ENCODE measurements at places on chromosomes 5 and 9. TPM values are rescaled to one million over a fixed set of nuclear protein-coding genes. Genes with fewer than 3 reads are reported as not detected.

PTGES gene
- 0.56 TPM for total RNA-seq

DNA sequence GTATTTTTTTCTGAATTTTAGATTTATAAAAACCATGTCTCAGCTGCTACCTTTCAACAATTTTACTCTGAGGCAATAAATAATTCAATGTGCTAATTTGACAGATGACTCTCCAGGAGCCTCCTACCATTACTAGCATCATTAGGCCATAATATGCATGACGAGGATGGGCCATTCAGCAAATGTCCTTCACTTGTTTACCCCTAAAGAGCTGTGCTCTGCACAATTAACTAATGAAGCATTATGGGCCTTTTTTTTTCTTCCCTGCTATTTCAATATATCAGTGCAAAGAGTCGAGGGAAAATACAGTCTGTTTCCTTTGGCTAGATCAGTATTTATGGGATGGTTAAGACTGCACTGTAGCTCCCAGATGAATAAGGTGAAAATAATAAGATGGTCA is 627.2 kb downstream of the ISL1 start:
- H3K27ac ChIP-seq: no peak overlapping the region
- DNase-seq: no peak
- no peaks in the 10 kb centered on the region for H3K4me1 ChIP-seq

STK10 gene
- 142 TPM for total RNA-seq

DNA sequence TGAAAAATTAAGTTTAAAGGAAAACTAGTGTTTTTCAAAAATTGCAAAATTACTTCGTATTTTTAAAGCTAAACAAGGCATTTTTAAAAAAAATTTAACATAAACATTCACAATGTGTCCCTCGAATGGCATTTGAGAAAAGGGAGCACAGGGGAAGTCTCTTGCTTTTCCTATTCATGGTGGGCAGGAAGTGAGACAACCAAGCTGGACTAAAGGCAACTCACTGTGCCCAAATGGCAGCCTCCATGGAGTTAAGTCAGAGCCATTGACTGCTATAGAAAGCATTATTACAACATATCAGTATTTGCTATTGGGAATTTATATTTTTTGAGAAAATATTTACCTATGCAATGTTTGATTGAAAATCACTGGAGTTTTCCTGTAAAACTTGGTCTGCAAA is 8.3 kb downstream of the HNRNPH1 start:
- no peak overlapping the region for H3K27ac ChIP-seq
- no peak for DNase-seq
- peaks cover 83% of the 10 kb centered on the region for H3K36me3 ChIP-seq
- no peaks in the 10 kb centered on the region for H3K27me3 ChIP-seq

- peaks cover 41% of the 10 kb centered on the region for H3K27me3 ChIP-seq
- H3K36me3 ChIP-seq: no peaks in the 10 kb centered on the region
- H3K27ac ChIP-seq: no peak overlapping the region
Measured at GRCh38 chr5:138724470-138725146, 28.6 kb upstream of the CTNNA1 start.

PCA3 gene
- total RNA-seq: not detected

DNA sequence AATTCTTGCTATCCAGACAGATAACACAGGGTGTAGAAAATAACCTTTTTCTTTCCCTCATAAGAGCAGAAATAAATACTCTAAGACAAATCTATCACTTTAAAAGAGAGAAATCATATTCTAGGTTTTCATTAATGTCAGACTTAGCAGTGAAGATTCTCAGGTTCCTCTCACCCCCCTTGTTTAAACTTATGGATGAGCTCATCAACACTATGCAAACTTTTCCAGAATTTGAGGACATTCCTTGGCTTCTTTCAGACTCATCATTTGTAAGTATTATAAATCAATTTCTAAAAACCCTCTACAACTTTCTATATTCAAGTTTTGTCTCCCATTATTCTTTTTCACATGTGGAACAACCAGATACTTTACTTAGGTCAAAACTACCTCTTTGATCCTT is 374.9 kb upstream of the TRPC7 start:
- H3K36me3 ChIP-seq: no peaks in the 10 kb centered on the region
- no peak for DNase-seq
- H3K4me1 ChIP-seq: no peaks in the 10 kb centered on the region
- no peak overlapping the region for H3K4me3 ChIP-seq
- H3K27ac ChIP-seq: no peak overlapping the region

URM1 gene
- 56.3 TPM for total RNA-seq

DNA sequence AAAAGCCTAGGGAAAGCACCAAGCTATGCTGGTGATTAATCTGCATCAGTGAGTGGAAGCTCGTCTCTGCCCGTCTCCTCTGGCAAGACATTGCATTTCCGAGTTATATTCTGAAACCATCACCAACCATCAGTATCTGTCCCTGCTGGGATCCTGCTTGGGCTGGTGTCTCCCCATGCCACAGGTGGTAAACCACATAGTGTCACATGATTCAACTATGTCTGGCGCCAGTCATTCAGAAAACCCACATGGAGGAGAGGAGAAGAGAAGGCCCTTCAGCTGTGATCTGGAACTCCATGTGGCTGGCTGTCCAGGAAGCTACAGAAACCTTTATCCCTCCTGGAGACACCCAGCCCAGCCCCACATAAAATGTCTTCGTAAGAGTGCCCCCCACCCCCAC is 4.8 kb downstream of the IL9 start:
- DNase-seq: peak; percentile 67
- H3K36me3 ChIP-seq: no peaks in the 10 kb centered on the region
- H3K27me3 ChIP-seq: peaks cover 18% of the 10 kb centered on the region

PAEP gene
- not detected for total RNA-seq

ZDHHC12 gene
- 44.9 TPM for total RNA-seq

DNA sequence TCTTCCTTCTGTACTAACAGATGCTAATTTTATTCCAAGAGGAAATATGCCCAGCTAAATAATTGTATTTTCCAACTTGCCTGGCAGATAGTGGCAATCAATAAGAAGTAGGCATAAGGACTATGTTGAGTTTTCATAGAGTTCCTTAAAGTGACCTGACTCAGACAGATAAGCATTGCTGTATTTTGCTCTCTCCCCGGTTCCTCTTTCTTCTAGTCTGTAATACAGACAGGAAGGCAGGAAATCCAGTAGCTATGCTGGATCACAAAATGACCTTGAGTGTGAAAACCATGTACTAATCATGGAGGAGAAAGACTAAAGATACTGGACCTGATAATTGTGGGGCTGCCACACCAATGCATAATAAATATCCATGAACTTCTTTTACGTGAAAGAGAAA is 701.7 kb downstream of the CETN3 start:
- H3K4me1 ChIP-seq: no peaks in the 10 kb centered on the region
- H3K27me3 ChIP-seq: no peaks in the 10 kb centered on the region

DNA sequence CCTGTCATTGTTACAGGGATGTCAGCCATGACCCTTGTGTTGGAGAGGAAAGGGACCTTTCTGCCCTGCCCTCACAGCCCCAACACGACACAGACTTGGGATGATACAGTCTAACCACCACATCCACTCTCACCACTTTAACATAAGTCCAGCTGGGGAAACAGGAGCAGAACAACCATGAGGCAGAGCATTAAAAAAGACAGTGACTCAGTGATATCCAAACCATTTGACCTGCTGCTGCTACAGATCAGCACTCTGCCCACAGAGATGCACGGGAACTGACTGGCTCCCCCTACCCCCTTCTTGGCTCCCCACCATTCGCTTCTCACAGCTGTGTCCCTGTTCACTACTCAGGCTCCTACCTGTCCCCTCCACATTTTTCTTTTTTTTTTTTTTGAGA is 458.6 kb downstream of the ZNF608 start:
- H3K36me3 ChIP-seq: no peaks in the 10 kb centered on the region
- DNase-seq: no peak
- no peak overlapping the region for H3K4me3 ChIP-seq
- H3K4me1 ChIP-seq: no peaks in the 10 kb centered on the region
- H3K27me3 ChIP-seq: no peaks in the 10 kb centered on the region

DNA sequence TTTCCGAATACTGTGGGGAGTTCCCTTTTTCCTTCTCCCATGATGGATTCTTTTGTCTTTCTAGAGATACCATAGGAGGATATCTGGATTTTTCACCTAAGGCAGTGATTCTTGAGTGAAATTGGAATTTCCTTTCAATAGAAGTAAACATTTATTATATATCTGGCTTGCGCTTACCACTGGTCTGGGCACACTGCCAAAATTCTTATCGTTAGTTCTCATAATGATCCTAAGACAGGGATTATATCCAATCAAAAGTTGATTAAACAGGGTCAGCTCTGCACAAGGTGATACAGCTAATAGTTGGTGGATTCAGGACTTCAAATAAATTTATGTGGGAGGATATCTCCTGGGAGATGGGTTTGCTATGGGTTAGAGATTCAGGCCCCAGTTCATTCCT is 9.6 kb downstream of the TLE4 start:
- H3K36me3 ChIP-seq: peaks cover 25% of the 10 kb centered on the region
- H3K4me1 ChIP-seq: peaks cover 80% of the 10 kb centered on the region
- peak overlapping the region; percentile 61 for H3K27ac ChIP-seq
- H3K4me3 ChIP-seq: peak overlapping the region; percentile 49

GRCh38 chr5:171776770-171777759 is 8.6 kb upstream of the SMIM23 start:
- peaks cover 6% of the 10 kb centered on the region for H3K27me3 ChIP-seq
- H3K36me3 ChIP-seq: no peaks in the 10 kb centered on the region
- H3K4me3 ChIP-seq: no peak overlapping the region
- H3K4me1 ChIP-seq: no peaks in the 10 kb centered on the region

- H3K27ac ChIP-seq: no peak overlapping the region
- H3K4me3 ChIP-seq: no peak overlapping the region
- H3K36me3 ChIP-seq: no peaks in the 10 kb centered on the region
- DNase-seq: peak; percentile 63
- H3K4me1 ChIP-seq: no peaks in the 10 kb centered on the region
Measured at GRCh38 chr9:131799177-131799823, 59.4 kb upstream of the RAPGEF1 start.

CDH6 gene
- not detected for total RNA-seq

DNA sequence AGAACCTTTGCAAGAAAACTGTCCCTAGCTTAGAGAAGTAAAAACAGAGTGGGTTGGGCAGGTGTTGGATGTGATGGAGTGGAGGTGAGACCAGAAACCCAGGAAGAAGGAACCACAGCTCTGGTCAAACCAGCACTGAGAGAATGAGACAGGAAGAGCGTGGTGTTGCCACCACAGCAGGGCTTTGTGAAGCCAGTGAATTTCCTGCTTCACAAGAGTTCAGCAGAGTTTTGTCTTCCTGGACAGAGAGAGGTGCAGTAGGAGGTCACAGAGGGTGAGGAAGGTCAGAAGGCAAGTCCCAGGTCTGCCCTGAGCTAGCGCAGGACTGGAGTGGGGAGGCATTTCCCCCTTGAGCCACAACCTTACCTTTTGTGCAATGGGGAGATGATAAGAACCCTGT is 2306.2 kb upstream of the ACO1 start:
- no peak overlapping the region for H3K4me3 ChIP-seq
- DNase-seq: no peak
- no peak overlapping the region for H3K27ac ChIP-seq
- H3K27me3 ChIP-seq: no peaks in the 10 kb centered on the region
- peaks cover 20% of the 10 kb centered on the region for H3K4me1 ChIP-seq

DNA sequence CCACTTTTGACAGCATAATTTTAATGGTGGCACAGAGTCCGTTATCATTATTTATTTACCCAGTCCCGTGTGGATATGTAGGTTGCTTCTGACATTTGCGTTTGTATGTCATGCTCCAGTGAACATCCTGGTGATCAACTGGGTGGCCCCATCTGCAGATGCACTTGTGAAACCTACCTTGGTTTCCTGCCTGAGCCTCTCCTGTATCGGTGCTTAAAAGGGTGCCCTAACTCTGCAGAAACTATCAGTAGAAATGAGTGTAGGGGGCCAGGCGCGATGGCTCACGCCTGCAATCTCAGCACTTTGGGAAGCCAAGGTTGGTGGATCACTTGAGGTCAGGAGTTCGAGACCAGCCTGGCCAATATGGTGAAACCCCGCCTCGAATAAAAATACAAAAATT is 92.1 kb upstream of the IER5L start:
- H3K36me3 ChIP-seq: no peaks in the 10 kb centered on the region
- H3K4me1 ChIP-seq: peaks cover 30% of the 10 kb centered on the region
- H3K4me3 ChIP-seq: peak overlapping the region; percentile 13
- peak; percentile 87 for DNase-seq
- H3K27me3 ChIP-seq: no peaks in the 10 kb centered on the region
- peak overlapping the region; percentile 53 for H3K27ac ChIP-seq

DRD1 gene
- total RNA-seq: not detected

CDX1 gene
- not detected for total RNA-seq

SPATA31C1 gene
- not detected for total RNA-seq

GRCh38 chr9:89453452-89453851 is 44.5 kb downstream of the SEMA4D start:
- no peak overlapping the region for H3K4me3 ChIP-seq
- no peak for DNase-seq
- peak overlapping the region; percentile 95 for H3K27ac ChIP-seq
- H3K27me3 ChIP-seq: no peaks in the 10 kb centered on the region

DNA sequence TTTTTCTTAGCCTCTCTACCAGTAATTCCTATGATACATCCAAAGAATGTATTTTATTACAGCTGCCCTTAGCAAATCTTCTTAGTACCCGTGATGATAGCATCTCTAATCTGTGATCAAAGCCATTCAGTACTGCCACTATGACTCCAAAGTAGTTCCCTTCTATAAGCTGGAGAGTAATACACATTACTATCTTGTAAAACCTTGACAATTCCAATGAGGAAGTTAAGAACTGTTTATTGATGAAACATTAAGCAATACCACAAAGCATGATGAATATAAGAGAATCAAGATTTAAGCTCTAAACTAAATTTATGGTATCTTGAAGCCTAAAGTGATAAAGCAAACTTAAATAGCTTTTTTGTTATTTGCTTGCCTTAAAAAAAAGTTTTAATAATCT is 86.1 kb downstream of the SMIM23 start:
- H3K27me3 ChIP-seq: no peaks in the 10 kb centered on the region
- H3K4me1 ChIP-seq: peaks cover 4% of the 10 kb centered on the region
- no peak overlapping the region for H3K4me3 ChIP-seq
- H3K27ac ChIP-seq: no peak overlapping the region
- no peak for DNase-seq

DNA sequence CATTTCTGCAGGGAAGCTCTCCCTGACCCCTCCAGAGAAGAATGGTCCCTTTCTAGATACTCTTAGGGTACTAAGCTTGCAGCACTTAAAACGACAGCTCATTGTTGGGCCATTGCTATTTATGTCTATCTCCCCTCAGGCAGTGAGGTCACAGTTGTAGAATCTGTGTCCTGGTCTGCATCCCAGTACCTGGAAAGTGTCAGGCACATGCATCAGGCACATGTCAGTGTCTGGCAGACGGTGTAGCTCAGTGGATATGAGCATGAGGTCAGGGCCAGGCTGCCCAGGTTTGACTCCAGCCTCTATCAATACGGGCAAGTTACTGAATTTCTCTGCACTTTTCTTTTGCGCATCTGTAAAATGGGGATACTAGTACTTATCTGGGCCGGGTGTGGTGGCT is 22.2 kb upstream of the EEIG1 start:
- H3K27me3 ChIP-seq: no peaks in the 10 kb centered on the region
- no peak for DNase-seq
